Left lobe of liver (tissue), 2 donors: ENCODE measurements at places on chromosomes 7 and 10. TPM values are rescaled to one million over a fixed set of nuclear protein-coding genes. Genes with fewer than 3 reads are reported as not detected.

DNA sequence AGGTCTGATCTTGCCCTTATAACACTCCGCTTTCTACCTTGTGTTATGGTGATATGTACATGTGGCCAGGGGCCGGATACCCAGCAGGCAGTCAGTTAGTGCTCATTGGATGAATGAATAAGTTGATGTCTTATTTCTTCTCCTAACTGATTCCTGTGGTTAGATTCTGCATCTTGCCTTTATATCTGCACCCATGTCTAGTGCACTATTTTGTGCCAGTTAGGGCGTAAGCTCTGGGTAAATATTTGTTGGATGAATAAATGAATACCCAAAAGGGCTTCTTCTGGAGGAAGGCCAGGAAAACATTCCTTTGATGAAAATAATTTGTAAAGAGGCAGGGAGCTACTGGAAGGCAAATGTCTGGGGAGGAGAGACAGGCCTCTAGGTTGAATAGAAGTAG, 148.2 kb downstream of the CHN2 start:
- DNase-seq = no peak

GRCh38 chr10:36448760-36449691, 676.4 kb upstream of the ANKRD30A start:
- no peak for DNase-seq

DNA sequence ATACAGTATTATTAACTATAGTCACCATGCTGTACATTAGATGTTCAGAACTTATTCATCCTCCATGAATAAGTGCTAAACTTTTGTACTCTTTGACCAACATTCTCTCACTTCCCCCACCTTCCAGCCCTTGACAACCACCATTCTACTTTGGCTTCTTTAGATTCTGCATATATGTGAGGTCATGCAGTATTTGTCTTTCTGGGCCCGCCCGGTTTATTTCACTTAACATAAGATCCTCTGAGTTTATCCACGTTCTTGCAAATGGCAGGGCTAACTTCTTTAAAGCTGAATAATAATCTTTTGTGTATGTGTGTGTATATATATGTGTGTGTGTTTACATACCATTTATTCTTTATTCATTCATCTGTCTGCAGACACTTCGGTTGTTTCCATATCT, 336.8 kb downstream of the BBS9 start:
- DNase-seq = no peak

The GPR15LG gene
- 0.20 TPM for total RNA-seq

- no peak for DNase-seq
These were observed 381.9 kb downstream of the OTUD1 start for GRCh38 chr10:23820792-23821191.

DNA sequence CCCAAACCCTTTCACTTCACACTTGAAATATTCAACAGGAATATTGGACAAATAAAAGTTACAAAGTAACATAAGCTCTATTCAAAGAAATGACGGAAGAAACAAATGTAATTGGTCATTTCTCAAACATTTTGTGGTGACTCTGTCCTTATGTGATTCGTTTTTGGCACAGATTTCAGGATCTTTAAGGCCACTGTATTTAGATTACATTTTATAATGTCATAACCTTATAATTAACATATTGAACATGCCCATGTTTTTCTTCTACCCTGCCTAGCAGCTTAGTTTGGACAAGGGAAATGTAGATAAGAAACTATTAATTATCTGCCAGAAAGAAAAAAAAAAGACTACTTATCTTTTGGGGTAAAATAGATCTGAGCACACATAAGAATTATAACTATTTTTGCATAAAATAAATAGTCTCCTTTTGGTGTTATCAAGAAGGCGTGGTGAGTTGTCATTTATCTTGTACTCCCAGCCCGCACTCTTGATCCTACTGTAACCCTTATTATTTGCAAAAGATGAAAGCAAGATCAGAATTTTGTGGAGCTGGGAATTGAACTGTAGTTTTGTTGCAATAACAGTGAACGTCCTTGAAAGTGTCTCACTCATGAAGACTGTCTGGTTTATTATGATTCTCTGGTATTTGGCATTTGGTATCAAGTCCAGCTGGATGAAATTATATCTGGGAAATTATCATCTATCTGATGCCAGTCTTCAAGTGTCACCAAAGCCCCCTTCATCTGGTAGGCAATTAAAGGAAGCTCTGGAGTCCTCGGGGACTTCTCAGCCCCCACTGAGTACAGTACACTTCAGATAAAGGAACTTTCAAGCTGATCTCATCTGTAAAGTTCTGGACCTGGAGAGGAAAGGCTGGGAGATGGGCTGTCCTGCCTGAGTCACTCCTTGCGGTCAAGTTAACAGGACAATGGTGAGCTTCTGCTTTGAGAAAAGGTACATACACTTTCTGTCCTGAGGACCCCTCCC, 175.7 kb upstream of the INHBA start:
- no peak for DNase-seq

DNA sequence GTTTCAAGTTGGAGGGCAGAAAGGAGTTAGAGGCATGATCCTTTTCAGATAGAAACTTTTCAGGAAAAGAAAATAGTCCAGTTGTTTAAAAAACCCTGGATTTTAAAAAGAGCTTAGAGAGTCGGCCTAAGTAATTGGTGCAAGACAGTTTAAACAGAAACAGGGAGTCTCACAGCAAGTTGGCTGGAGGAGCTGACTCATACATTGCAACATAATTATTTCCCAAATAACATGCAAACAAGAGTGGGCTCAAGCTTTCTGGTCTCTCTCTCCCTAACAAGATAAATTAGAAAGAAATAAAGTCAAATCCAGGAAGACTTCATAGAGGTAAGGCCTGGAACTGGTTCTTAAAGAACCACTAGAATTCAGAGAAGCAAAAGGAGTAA, 100.3 kb upstream of the AGBL3 start:
- no peak for DNase-seq

DNA sequence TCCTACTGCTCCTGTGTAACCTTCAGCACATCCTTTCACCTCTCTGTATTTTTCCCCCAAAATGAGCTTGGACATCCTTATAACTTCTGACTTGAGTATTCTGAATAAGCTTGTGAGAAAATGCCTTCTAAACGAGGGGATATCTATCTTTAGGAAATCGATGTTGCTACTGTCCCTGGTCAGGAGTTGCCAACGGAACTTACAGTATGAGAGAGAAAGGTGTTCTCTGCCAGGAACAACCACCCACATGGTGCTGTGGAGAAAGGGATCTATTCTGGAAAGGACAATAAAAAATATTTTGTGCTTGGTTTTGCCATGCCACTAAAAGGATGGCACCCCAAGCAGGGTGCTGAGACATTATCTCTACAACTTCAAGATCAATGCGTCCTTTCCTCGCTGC, 186.6 kb upstream of the AOAH start:
- DNase-seq = no peak

DNA sequence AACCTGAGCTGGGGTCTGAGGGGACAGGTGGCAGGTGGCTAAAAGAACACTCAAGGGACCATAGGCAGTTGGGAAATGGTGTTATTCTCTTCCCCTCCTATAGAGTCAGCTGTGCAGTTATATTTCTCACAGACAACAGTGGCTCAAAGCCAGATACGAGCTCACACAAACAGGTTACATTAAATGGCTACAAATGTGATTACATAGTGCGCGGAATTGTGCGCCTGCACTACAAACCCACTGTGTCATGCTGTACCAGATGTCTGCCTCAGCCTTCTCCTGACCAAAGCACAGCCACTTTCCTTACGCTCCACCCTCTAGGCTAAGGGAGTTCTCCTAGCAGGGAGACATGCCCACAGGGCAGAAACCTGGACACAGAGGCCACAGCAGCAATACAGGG, 387.2 kb downstream of the CNTNAP2 start:
- no peak for DNase-seq

- DNase-seq = no peak
These were observed 95.0 kb downstream of the MMRN2 start for GRCh38 chr10:86862373-86862772.

DNA sequence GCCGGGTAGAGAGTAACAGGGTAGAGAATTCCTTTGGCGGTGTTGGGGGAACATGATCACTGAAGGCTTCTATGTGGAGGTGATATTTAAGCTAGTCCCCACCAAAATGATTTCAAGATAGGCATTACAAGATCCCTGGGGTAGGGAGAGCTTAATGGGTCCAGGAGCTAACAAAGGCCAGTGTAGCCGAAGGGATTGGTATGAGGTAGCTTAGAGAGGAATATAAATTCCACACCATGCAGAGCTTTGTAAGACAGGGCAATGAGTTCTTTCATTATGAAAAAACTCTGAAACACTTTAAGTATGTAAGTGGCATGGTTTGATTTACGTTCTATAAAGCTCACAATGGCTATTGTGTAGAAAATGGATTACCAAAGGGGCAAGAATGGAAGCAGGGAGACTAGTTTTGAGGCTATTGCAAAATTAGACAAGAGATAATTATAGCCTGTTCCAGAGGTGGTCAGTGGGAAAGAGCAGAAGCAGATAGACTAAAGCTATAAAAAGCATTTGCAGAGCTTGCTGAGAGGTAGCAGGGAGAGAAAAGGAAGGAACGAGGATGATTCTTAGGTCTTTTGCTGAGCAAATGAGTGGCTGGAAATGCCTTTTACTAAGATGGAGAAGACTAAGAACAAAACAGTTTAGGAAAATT, 119.7 kb upstream of the SLC25A13 start:
- no peak for DNase-seq
